ENCODE measurements at places on chromosomes 5 and 9.

GRCh38 chr5:92580814-92581213 is 1000.2 kb downstream of the NR2F1-AS1 start:
- DNase-seq, result no peak

GRCh38 chr9:15240927-15241326 is 66.1 kb downstream of the TTC39B start:
- peak; percentile 56 for DNase-seq

DNA sequence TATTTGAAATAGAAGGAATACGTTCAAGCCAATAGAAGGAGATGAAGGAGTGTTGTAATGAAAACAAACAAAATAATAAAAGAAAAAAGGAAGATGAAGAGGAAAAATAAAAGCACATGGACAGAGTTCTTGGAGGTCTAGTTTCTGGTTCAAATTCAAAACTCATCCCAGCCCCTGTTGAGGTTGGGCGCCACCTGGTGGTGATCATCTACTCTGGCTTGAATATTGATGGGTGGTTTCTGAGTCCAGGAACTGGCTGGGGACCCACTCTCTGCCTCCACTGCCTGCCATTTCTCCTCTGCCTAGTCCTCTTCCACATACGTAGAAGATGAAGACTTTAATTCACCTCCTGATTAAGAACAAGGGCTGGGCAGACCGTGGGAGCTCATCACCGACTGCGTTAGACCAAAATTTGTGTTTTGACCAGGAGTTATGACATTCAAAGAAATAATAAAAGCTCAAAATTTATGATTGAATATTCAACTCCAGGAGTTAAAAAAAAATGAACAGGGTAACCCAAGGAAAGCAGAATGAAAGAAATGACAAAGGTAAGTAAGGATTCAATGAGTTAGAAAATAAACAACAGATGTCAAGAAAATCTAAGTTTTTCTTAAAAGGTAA is 99.0 kb upstream of the SLC1A3 start:
- DNase-seq, result peak; percentile 54

GRCh38 chr5:52997424-52997823 is 8.3 kb downstream of the ITGA2 start:
- DNase-seq, result no peak

DNA sequence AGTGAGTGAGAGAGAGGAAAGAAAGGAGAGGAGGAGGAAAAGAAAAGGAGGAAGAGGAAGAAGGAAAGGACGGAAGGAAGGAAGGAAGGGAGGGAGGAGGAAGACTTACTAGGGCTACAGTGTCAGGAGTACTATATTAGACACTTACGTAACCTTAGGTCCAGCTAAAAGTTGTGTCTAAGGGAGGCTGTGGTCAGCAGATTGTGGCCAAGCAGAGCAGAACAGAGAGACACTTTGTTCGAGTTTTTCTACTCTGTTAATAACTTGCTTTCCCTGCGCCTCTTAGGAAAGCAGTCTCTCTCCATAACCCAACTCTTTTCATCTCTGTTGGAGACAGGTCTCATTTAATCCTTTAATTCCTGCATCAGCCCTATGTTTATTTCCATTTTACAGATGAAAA is 138.9 kb downstream of the KCNN2 start:
- no peak for DNase-seq

DNA sequence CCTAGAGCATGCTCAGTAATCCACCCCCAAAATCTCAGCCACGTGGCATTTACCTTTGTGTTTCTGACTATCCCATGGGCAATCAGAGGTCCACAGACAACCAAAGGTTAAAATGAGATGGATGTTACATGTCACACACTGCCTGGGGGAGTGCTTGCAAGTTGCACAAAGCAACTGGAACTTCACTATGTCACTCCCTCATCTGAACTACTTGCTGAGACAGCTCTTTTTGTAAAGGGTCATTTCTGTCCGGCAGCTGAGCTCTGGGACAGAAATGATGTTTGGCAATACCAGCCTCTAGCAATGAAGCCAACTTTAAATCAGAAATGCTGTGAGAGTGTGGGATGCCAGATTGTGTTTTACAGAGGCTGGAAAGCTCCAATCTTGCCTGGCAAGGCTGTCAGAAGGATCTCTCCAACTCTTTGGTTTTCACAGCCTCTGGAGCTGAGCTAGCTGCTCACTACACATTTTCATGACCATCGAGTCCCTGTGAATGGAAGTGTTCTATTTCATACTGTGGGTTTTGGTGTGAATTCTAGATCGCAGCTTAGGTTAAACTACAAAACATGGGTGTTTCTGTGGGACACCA is 66.3 kb upstream of the TMEM215 start:
- no peak for DNase-seq

- DNase-seq, result peak; percentile 26
Measured at GRCh38 chr5:62790348-62790747, 211.7 kb downstream of the LRRC70 start.

- DNase-seq, result no peak
Measured at GRCh38 chr9:77158772-77159513, 18.4 kb upstream of the VPS13A start.

DNA sequence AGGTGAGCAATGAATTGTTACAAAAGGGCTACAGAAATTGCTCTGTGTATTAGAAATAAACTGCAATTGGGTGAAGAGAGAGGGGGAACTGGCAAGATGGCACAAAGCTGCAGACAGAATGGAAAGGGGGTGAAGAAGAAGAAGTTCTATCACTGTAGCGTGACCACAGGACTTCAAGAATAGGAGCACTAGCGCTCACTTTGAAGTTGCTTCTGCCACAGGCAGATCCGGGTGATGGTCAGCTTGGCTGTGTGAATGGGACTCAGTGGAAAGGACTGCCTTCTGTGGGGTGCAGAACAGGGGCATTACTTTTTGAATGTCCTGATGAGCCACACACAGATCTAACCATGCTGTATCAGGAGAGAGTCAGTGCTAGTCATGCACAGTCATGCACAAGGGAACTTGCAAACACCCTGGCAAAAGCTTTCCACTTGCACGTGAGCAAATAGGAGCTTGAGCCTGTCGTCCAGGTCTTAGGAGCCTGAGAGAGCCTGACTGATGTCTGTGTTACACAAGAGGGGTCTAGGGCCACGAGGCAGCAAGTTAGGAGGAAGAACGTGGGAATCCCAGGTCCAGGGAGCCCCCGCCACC is 16.3 kb downstream of the IL5 start:
- DNase-seq, result no peak

DNA sequence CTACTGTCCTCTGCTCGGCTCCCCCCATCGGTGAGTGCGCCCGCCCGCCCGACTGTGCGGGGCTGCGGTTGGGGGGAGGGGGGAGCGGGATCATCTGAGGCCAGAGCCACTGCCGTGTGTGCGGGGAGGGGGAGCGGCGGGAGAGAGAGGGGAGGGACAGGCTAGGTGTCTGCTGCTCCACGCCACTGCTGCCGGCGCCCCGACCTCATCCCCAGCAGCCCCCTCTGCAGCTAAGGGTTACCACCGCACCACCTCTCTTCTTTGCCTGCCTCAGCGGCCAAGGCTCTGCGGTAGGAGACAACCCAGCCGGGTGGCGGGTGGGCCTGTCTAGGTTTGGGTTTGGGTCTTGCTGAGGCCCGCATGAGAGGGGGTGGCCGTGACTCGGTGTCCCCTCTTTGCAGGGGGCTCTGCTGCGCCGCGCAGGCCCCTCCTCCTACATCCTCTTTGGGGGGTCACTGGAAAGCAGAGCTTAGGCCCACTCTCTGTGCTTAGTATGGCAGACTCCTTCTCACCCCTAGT is 670 bp upstream of the PURA start:
- no peak for DNase-seq

GRCh38 chr5:96768708-96769251 is 39.0 kb downstream of the ERAP1 start:
- no peak for DNase-seq

DNA sequence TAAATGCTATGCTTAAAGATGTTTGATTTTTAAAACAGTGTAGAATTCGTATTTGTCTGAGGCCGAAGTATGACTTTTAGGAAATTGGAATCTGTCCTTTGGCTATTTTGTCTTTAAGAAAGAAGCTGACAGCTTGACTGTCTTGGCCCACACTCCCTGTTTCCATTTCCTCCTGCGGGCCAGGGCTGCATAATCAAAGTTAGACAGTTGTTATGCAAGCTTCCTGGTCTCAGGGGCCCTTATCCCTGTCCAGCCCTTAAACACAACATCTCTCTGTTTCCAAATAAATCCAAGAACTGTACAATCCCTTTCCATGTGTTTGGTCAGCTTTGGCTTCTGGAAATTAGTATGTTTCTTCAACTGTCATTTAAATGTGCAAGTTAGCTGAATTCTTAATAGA is 54.6 kb upstream of the ECM2 start:
- no peak for DNase-seq

- DNase-seq, result no peak
Measured at GRCh38 chr5:157766442-157766841, 22.9 kb downstream of the LSM11 start.

- no peak for DNase-seq
Measured at GRCh38 chr5:10138395-10139057, 111.2 kb downstream of the ATPSCKMT start.

GRCh38 chr5:80554646-80555045 is 15.4 kb downstream of the ANKRD34B start:
- DNase-seq, result no peak
